ENCODE measurements at places on chromosomes 2 and 18. TPM values are rescaled to one million over a fixed set of nuclear protein-coding genes. Genes with fewer than 3 reads are reported as not detected.

The MYO5B gene
- total RNA-seq = 0.82 TPM

The GALNT3 gene
- total RNA-seq = 1.1 TPM

The UCN gene
- total RNA-seq = 0.71 TPM

The POTEJ gene
- total RNA-seq = not detected

The PTPN4 gene
- total RNA-seq = 21.7 TPM

DNA sequence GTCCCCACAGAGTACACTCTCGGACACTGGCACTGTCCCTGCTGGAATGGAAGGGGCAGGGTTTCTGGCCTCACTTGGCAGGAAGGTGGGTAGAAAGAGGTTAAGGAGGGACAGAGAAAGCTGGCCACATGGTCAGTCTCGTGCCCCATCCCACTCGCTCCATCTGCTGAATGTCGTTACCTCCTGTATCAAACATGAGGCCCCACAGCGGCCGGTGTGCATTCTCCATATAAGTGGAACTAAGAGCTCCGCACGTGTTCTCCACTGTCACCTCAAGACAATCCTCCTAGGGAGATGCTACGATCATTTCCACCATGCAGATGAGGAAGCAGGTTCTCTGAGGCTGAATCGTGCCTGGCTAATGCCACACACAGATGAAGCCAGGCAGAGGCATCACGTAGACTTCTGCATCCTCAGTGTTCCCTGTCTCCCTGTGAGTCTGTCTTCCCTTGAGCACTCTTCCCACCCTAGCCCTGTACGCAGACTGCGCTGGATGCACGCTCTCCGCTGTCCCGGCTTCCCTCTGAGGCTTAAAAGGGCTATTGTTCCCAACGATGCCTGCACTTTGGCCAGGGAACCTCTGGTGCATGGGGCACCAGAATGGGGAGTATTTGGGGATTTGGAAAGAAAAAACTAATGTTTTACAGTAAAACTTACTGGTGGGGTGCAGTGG, 35.1 kb downstream of the MAL start:
- peak; percentile 34 for DNase-seq

GRCh38 chr2:34102339-34102738, 503.2 kb upstream of the FAM98A start:
- no peak for DNase-seq

- DNase-seq = no peak
Measured at GRCh38 chr2:19109518-19109917, 248.9 kb downstream of the OSR1 start.

GRCh38 chr18:45437366-45437765, 177.9 kb upstream of the SLC14A2 start:
- no peak for DNase-seq

- DNase-seq = no peak
Measured at GRCh38 chr2:100425573-100426383, 8.3 kb upstream of the CHST10 start.

- DNase-seq = no peak
Measured at GRCh38 chr2:20747317-20747716, 75.6 kb downstream of the LDAH start.

DNA sequence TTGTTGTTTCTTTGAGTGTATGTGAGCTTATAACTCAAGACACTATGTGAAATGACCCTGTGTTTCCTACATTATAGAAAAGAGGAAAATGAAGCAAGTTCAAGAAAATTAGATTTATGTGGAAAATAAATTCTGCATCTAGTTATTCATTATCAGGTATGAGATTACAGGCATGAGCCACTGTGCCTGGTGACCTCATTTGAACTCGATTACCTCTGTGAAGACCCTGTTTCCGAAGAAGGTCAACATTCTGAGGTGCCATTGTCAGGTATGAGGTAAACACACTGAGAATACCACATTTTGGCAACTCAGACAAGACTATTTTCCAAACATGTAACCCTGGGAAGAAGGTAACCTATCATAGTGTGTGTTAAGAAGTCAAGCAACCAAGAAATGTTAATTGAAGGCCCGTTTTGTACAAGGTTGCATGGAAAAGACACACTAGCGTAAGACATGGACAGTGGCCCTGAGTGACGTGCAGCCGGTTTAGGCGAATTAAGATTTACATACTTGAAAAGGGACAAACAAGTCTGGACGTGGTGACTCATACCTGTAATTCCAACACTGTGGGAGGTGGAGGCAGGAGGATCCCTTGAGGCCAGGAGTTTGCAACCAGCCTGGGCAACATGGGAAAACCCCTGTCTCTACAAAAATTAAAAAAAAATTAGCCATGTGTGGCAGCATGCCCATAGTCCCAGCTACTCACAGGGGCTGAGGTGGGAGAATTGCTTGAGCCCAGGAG, 186.6 kb downstream of the NEDD4L start:
- no peak for DNase-seq

GRCh38 chr2:107025869-107026380, 140.0 kb upstream of the ST6GAL2 start:
- DNase-seq = no peak

- DNase-seq = no peak
Measured at GRCh38 chr2:180124273-180125139, 117.4 kb upstream of the CWC22 start.

DNA sequence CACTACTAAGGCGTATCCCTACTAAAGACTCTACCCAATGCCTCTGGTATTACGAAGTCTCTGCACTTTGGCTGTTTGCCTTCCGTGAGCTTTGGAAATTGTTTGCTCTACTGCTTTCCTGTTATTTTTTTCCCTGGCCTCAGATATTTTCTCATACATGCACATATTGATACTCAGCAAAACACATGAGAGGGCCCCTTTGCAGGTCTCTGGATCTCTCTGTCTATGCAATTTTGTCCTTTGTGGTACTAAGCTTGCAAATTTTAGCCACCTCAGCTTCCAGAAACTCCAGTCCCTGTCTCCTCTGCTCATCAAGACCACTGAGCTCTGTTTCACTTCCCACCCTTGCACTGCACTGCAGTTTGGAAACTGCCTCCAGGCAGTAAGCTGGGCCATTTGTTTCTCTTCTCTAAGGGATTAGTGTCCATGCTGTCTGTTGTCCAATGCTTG, 46.6 kb downstream of the TAF1B start:
- no peak for DNase-seq

DNA sequence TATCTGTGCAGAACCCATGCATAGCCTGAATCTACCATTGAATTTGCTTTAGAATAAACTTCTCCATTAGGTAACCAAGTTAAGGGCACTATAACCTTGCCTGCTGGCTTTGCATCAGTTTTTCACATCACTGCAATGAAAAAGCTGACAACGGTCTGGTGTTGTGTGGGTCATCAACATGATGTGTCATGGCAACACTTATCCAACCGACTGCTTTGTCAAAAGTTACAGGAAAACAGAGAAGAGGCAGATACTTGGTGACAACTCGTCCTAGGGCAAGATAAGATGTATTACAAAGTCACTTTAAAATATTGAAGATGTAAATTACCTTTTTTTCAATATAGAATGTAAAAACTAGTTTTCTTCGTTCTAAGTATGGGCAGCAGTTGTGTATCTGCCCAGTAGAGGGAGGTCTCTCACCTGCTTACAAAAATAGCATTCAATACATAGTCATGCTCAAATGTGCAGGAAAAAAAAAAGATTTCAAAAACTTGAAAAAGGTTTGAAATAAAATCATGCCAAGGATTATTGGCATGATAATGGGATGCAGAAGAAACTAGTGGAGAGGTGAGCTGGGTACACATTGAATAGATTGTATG, 96.3 kb downstream of the EVA1A start:
- no peak for DNase-seq

- DNase-seq = no peak
Measured at GRCh38 chr2:177326005-177326404, 61.5 kb upstream of the NFE2L2 start.

DNA sequence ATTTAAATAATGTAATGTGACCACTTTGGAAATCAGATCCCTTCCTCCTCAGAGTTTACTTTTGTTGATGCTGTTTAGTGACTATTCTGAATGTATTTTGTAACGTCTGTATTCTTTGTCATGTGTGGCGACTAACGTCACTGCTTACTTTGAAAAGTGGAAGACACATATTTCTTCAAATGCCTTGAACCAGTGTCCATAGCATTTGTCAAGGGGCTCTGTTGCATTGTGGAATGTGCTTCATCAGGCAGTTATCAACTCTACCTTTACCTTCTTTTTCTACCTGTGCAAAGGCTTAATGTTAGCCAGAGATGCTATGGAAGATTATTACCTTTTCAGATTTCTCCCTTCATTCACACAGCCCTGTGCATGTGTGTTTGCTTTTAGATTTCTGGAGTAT, 162.4 kb downstream of the ZNF407 start:
- no peak for DNase-seq

DNA sequence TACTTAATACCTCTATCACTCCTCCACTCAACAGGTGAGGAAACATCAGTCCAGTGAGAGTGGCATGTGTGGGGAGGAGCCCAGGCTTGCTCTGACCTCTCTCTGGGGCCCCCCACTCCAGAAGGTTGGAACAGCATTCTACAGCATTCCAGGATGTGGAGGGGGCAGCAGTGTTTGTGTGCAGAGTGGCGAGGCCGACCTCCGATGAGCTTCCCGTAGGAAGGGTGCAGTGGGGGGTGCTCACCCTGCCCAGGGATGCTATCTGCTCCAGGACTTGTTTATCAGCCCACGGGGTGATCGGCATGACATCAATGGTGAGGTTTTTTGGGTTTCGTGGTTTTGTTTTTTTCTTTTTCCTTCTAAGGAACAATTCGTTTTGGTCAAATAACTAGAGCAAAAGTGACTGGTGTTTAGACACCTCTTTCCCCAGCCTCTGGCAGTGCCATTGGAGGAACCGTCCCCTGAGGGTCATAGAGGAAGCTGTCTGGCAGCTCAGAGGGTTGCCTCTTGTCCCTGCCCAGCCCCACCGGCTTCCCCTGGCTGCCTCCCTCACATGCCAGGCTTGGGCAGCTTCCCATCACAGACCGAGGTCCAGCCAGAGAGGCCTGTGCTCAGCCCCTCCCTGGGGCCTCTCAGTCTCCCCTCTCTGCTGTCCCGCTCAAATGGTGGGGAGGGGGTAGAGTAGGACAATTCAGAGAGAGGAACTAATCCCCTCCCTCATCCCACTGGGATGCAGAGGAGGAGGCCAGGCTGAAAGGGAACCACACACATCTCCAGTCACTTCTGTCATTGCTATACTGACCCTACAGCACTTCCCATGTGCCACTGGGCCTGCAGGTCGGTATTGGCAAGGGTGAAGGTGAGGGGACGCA, 96.5 kb downstream of the ZFP36L2 start:
- DNase-seq = peak; percentile 79

- peak; percentile 80 for DNase-seq
Measured at GRCh38 chr2:65281627-65282351, 54.2 kb downstream of the ACTR2 start.

DNA sequence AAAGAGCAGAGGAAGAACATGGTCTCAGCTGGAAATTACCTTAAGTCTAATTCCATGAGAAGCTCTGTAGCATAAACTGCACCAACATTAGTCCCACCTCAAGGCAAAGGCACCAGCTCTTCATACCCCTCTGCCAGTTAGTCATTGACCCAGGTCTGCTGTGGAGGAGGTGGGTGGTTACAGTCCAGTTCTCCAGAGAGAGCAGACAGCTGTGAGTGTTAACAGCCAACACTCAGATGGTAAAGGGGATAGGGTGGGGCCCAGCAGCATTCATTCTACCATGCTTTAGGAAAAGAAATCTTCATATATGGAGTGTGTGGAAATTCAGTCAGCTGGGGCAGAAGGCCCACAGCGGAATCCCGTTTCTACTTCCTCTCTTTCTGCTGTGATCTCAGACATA, 159.7 kb upstream of the FBXO11 start:
- DNase-seq = no peak

DNA sequence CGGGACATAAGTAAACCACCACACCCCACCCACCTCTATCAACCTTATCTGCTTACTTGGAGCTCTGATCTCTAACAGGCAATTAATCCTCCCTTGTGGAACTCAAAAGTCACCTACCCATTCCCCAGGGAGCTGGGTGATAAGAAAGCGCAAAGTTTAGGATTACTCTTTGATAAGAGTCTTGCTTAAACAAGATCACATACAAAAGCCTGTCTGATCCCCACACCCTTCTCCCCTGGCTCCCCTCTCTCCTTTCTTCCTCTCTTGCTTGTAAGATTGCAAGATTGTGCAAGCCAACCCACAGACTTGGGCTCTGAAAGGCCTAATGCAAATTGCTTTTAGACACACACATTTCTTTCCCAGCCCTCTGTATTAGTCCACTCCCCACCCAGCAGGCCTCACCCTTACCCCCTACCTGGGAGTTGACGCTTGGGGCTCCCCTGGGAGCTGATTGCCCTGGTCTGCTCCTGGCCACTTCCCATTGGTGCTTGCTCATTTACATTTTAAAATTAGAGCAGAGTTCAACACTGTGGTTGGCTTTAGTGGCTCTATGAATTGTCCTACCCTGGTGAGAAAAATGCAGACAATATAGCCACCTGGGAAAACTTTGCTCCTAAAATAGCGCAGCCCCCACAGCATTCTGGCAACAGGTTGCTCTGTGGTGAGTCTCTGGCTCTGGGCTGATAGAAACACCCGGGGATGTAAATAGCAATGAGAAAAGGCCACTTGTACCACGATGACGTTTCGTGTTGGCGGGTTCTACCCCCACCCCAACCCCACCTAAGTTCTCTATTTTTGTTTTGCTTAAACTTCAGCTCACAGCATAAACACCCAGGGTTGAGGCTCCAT, 92.8 kb upstream of the MSH2 start:
- no peak for DNase-seq

DNA sequence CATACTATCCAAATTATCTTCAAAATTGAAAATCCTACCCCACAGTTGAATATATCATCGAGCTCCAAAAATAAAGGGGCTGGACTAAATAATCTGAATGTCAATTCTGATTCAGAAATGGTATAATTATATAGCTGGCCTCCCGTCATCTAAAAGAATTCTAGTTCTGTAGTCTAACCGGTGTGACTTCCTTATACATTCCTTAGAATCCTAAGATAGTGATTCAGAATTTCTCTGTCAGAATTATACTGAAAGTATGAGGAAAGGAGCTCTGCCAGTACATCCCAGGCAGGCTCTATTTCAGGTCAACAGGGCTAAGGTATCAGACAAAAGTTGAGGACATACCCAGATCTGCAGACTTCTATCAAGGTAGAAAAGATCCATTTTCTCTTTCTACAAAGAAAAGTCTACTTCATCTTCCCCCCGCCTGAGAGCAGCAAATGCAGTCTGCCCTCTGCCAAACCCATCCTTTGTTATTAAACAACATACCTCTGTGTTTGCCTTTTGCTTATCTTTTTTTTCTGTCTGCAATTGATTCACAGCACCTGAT, 128.5 kb downstream of the METTL4 start:
- DNase-seq = no peak

DNA sequence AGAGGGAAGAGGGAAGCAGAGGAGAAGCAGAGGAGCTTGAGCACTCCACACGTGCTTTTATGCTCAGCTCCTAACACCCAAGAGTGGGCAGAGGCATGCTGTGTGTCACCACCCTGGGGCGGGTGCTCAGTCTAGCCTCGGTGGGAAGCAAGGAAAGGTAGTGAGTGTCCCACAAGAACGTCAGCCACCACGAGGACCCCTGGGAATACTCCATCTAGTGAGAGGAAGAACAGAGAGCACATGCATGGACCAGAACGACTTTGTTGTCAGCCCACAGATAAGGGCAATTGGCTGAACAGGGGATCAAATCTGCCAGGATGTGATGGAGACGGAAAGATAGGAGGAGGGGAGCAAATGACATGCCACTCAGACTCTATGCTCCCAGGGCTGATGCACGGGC, 83.4 kb downstream of the XDH start:
- DNase-seq = no peak
